ENCODE measurements at places on chromosomes 1 and 21.

- peaks cover 5% of the 10 kb centered on the region for H3K4me1 ChIP-seq
- H3K27me3 ChIP-seq = no peaks in the 10 kb centered on the region
- H3K4me3 ChIP-seq = no peak overlapping the region
- peaks cover 46% of the 10 kb centered on the region for H3K36me3 ChIP-seq
- no peak for DNase-seq
Measured at GRCh38 chr1:247440001-247440620, 17.8 kb downstream of the OR2B11 start.

- H3K27me3 ChIP-seq = no peaks in the 10 kb centered on the region
- no peak overlapping the region for H3K4me3 ChIP-seq
- DNase-seq = no peak
- no peaks in the 10 kb centered on the region for H3K4me1 ChIP-seq
- no peak overlapping the region for H3K27ac ChIP-seq
Measured at GRCh38 chr1:57026624-57027354, 61.0 kb upstream of the C8B start.

DNA sequence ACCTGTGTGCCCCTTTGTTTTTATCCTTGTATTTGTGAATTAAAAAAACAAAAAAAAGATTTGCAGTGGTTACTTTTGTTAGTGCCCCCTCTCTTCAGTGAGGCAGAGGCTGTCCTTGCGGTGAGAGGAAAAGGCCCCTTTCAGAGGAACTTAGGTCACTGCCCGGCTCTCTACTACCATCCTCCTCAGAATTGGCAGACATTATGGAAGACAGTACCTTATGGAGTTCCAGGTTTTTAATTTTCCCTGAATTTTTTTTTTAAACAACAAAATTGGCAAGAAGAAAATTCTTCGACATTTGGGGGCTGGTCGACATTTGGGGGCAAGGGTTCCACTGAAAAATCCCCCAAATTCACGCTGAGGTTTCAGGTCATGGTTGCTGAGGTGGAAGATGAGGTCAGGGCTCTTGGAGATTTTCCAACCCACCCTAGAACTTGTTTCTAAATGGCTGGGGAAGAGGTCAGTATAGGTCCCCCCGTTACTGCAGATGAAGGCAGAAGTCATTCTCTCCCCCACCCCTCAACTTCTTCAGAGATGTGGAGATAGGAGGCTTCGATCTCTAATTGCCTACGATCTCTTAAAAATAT, 5.3 kb downstream of the RXFP4 start:
- peaks cover 30% of the 10 kb centered on the region for H3K36me3 ChIP-seq
- DNase-seq = no peak

GRCh38 chr1:94042388-94042787, 78.6 kb downstream of the ABCA4 start:
- peaks cover 18% of the 10 kb centered on the region for H3K27me3 ChIP-seq
- no peak for DNase-seq
- H3K36me3 ChIP-seq = no peaks in the 10 kb centered on the region
- no peak overlapping the region for H3K27ac ChIP-seq
- peaks cover 4% of the 10 kb centered on the region for H3K4me1 ChIP-seq
- H3K4me3 ChIP-seq = no peak overlapping the region

DNA sequence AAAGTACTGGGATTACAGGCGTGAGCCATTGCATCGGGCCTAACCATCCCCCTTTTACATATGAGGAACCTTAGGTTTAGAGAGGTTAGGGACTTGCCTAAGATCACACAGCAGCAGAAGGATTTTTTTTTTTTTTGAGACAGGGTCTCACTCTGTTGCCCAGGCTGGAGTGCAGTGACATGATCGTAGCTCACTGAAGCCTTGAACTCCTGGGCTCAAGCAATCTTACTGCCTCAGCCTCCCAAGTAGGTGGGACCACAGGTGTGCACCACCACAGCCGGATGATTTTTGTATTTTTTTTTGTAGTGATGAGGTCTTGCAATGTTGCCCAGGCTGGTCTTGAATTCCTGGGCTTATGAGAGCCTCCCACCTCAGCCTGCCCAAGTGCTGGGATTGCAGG, 2.2 kb upstream of the C1orf167 start:
- no peak overlapping the region for H3K4me3 ChIP-seq
- no peaks in the 10 kb centered on the region for H3K36me3 ChIP-seq
- no peak overlapping the region for H3K27ac ChIP-seq
- H3K27me3 ChIP-seq = peaks cover 42% of the 10 kb centered on the region
- no peak for DNase-seq
- peaks cover 2% of the 10 kb centered on the region for H3K4me1 ChIP-seq

GRCh38 chr21:44380876-44381275, 27.5 kb downstream of the TRPM2 start:
- H3K4me3 ChIP-seq = no peak overlapping the region
- no peaks in the 10 kb centered on the region for H3K27me3 ChIP-seq
- peaks cover 89% of the 10 kb centered on the region for H3K36me3 ChIP-seq

DNA sequence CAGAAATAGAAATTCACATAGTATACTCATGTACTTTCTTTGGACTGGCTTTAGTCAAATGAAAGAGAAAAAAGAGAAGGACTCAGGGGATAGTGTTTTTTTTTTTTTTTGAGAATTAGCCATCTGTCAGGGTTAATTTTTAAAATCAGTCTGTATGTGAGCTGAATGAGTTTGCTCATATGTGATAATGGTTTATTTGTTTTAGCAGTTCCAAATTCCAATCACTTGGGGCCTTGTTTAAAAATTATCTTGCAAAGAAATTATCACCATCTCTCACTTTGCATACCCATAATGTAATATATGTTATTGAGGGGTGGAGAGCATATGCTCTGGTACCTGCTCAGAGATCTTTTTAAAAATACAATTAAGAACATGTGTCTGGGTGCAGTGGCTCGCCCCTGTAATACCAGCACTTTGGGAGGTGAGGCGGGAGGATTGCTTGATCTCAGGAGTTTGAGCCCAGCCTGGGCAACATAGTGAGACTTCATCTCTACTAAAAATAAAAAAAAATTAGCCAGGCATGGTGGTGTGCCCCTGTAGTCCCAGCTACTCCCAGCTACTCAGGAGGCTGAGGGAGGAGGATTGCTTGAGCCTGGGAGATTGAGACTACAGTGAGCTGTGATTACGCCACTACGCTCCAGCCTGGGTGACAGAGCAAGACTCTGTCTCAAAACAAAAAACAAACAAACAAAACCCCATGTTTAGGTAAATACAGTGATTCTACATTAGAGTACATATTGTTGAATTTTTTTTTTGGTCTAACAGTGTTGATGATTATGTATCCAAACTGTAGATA, 19.7 kb downstream of the GNAI3 start:
- H3K27me3 ChIP-seq = no peaks in the 10 kb centered on the region
- H3K4me3 ChIP-seq = no peak overlapping the region

DNA sequence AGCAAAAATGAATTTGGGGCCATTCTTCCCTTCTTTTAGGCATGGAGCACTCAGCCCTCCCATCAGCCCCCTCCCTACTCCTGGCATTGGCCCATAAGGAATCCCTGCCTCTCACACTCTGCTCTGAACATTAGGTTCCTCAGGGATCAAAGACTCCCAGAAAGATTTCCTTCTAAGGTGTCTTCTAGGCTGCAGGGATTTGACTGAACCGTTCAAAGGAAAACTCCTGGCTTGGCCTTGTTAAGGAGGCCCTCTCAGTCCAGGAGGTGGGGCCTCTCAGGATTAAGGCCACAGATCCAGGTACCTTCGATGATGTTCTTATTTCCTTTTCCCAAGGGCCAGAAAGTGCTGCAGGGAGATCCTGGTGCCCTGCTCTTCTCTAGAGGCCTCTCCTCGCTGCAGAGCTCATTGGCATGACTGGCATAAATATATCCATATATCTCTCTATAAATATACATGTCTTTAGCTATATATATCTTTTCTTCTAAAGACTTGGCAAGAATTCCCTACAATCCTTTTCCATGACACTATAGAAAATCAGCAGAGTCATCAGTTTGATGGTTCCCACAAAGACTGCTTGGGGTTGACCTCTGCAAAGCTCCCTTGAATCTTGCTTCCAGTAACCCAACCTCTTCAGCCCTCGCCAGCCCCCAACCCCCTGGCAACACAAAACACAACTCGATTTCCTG, 59.1 kb downstream of the PLXNA2 start:
- H3K4me3 ChIP-seq = no peak overlapping the region
- peaks cover 12% of the 10 kb centered on the region for H3K27me3 ChIP-seq
- H3K4me1 ChIP-seq = peaks cover 12% of the 10 kb centered on the region
- H3K36me3 ChIP-seq = no peaks in the 10 kb centered on the region
- DNase-seq = no peak

GRCh38 chr1:91594383-91595055, 93.9 kb downstream of the CDC7 start:
- no peak overlapping the region for H3K4me3 ChIP-seq
- no peak overlapping the region for H3K27ac ChIP-seq
- peaks cover 20% of the 10 kb centered on the region for H3K4me1 ChIP-seq
- no peaks in the 10 kb centered on the region for H3K36me3 ChIP-seq
- peaks cover 7% of the 10 kb centered on the region for H3K27me3 ChIP-seq

DNA sequence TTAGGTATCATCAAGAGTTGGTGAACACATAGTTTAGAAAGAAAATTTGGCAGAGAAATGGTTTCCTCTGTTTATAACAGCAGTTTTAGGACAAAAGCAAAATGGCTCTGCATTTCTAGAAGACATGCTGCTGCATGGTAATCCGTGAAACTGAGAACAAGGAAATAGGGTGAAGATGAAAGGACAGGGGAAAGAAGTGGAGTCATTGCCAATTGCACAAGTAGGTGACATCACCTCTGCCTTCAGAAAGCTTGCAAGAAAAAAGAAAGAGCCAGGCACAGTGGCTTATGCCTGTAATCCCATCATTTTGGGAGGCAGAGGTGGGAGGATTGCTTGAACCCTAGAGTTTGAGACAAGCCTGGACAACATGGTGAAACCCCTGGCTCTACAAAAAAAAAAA, 217.6 kb downstream of the LMX1A start:
- DNase-seq = no peak
- H3K27me3 ChIP-seq = peaks cover 6% of the 10 kb centered on the region
- H3K27ac ChIP-seq = no peak overlapping the region
- H3K36me3 ChIP-seq = no peaks in the 10 kb centered on the region
- H3K4me1 ChIP-seq = no peaks in the 10 kb centered on the region

- peaks cover 38% of the 10 kb centered on the region for H3K4me1 ChIP-seq
- no peak for DNase-seq
- H3K27ac ChIP-seq = no peak overlapping the region
- no peak overlapping the region for H3K4me3 ChIP-seq
- H3K27me3 ChIP-seq = no peaks in the 10 kb centered on the region
Measured at GRCh38 chr1:207067665-207068064, 14.6 kb downstream of the PFKFB2 start.

DNA sequence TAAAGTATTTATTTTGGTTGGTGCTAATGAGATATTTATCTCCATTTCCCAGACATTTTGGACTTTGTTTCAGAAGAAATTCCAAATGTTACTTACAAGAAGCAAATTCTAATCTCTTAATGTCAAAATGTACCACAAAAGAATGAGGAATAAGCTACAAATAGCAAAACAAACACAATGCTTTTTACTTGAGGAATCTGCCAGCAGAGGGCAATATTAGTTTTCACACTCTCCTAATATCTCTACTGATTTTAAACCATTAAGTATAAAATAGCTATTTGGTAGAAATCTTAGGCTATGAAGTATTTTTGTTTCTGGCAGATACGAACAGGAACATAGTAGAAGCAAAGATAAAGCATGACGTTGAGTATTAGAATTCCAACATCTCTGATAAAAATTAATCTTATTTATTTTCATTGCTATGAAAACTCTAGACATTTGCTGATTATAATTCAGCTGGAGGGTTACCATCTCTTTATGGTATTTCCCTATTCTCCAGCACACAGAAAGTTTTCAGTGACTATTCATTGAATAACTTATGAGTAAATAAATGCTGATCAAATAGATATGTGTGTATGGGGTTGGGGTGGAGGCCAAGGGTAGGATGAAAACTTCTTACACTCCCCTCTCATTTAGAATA, 13.4 kb upstream of the HMCN1 start:
- no peak overlapping the region for H3K27ac ChIP-seq
- no peaks in the 10 kb centered on the region for H3K4me1 ChIP-seq
- DNase-seq = no peak
- peaks cover 14% of the 10 kb centered on the region for H3K27me3 ChIP-seq
- H3K36me3 ChIP-seq = no peaks in the 10 kb centered on the region
- no peak overlapping the region for H3K4me3 ChIP-seq

- H3K4me1 ChIP-seq = peaks cover 24% of the 10 kb centered on the region
- no peak overlapping the region for H3K27ac ChIP-seq
- H3K36me3 ChIP-seq = no peaks in the 10 kb centered on the region
Measured at GRCh38 chr1:211734791-211735190, 59.4 kb upstream of the NEK2 start.

DNA sequence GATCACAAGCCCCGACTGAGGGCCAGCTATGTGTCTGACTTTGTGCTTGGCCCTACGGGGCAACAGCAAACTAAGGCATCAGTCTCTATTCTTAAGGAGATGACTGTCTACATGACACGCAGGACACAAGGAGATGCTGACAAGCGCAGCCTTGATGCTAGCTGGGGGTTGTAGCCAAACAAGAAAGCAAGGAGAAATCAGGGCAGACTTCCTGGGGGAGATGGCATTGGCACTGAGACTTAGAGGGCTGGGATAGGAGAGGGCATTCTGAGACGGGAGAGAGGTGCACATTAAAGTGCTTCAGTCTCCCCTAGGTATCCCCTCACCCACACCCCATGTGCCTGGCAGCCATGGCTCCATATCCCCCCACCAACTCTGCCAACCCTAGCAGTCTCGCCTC, 210.8 kb upstream of the POU3F1 start:
- peaks cover 4% of the 10 kb centered on the region for H3K4me1 ChIP-seq
- peaks cover 12% of the 10 kb centered on the region for H3K27me3 ChIP-seq
- H3K4me3 ChIP-seq = no peak overlapping the region
- H3K36me3 ChIP-seq = no peaks in the 10 kb centered on the region

- H3K4me3 ChIP-seq = no peak overlapping the region
- DNase-seq = no peak
- no peaks in the 10 kb centered on the region for H3K36me3 ChIP-seq
Measured at GRCh38 chr1:211145944-211146343, 12.0 kb upstream of the KCNH1 start.

DNA sequence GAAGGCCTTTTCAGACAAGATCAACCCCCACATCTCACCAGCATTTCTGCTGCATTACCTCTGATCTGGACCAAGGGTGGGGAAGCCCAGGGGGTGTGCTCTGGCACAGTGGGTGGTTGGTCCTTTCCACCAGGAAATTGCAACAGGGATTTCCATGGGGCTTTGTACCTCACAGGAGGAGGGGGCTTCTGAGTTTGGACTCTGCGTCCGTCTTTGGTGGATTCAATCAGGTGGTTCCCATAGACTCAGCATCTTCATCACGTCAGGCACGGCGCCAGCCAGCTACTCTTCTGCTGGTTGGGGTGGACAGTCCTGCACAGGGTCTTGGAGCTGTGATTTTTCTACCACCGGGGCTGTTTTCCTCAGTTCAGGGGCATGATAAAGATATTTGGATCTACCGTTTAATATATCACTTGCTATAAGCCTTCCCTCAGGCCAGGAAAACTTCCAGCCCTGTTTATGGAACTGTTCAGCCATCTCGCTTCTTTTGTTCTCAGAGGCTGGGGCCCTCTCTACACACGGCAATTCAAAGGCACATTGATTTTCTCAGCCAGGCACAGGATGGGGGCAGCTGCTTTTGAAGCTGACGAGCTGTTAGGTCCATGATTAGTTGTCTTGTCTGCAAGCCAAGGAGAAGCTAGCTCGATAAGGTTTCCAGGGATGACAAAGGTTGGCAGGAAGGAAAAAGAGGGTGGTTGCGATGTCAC, 467.3 kb downstream of the CAMTA1 start:
- no peaks in the 10 kb centered on the region for H3K36me3 ChIP-seq
- peaks cover 3% of the 10 kb centered on the region for H3K27me3 ChIP-seq
- no peak overlapping the region for H3K27ac ChIP-seq
- no peak for DNase-seq
